ENCODE measurements at places on chromosomes 11 and 22.

- no peak for DNase-seq
These were observed 192.1 kb downstream of the IGLL1 start for GRCh38 chr22:23387827-23388516.

DNA sequence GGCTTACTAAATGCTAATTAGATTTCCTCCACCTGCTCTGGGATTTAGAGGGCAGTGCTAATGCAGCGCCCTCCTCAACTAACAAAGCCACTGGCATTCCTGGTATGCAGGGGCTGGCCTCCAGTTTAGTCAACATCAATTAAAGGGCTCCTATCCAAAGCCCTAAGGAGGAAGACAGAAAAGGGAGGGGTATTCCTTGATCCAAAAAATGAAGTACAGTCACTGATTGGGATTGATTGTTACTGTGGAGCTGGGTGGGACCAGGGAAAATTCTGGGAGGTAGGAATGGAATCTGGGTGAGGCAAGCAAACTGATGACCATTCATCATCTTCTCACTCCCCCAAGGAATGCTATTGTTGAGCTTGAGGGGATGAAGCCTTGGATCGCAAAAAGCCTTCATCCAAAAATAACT, 52.2 kb downstream of the GAB2 start:
- DNase-seq = no peak

GRCh38 chr11:131217313-131218310, 152.8 kb upstream of the NTM start:
- no peak for DNase-seq

DNA sequence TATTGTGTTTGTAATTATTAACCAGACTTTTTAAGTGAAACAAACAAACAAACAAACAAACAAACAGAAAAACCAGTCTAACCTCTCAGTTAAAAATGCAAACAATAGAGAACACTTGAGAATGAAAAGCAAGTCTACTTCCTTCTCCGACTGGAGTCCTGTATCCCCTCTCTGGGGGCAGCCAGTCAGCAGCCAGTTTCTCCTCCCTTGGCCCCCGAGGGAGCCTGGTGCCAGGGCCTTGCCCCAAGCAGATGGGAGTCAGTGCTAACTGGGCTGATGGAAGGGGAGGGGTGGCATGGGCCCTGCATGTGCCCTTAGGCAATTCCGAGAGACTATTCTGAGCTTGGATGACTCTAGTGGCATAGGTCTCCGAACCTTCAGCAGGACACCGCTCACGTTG, 137.2 kb downstream of the GRIK4 start:
- no peak for DNase-seq

DNA sequence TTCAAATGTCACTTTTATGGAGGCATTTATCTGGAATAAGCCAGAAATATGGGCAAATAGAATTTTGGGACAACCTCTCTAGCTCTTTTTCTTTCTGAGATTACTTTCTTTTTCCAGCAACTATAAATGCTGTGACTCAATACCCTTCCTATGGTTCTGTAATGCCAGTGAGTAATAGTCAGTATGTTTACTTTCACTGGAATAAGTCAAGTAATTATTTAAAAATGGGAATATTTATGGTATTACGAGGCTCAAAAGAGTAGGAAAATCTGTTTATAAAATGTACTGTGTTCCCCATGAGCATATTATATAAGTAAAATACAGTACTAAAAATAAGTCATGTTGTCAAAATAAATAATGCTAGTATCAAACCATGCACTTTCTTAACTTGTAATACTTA, 750.5 kb downstream of the LUZP2 start:
- DNase-seq = no peak

GRCh38 chr11:69313992-69314391, 20.0 kb downstream of the MYEOV start:
- DNase-seq = no peak

GRCh38 chr22:33874206-33874605, 46.1 kb downstream of the LARGE1 start:
- DNase-seq = no peak

DNA sequence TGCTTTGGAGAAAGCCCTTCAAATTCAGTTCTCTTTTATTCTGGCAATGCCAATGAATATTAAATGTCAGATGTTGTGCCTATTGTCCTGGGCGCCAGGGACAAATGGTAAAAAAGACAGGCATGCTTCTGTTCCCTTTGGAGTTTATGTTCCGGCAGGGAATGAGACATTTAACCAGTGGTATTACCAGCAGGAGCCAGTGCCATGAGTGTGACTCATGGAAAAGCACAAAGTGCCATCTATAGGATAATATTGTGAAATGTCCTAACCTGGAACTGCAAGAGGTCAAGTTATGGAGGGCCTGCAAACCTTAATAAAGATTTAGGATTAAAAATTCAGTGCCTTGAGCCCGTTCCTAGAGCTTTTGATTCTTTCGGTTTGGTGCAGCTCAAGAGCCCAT, 39.5 kb downstream of the REXO2 start:
- DNase-seq = no peak

- DNase-seq = no peak
These were observed 267.2 kb upstream of the BLID start for GRCh38 chr11:122383186-122383585.

- DNase-seq = no peak
These were observed 607.9 kb upstream of the B3GAT1 start for GRCh38 chr11:135019899-135020298.

- no peak for DNase-seq
These were observed 57.9 kb downstream of the NECTIN1 start for GRCh38 chr11:119671051-119671450.

GRCh38 chr11:111414936-111415335, 35.9 kb upstream of the POU2AF1 start:
- no peak for DNase-seq

DNA sequence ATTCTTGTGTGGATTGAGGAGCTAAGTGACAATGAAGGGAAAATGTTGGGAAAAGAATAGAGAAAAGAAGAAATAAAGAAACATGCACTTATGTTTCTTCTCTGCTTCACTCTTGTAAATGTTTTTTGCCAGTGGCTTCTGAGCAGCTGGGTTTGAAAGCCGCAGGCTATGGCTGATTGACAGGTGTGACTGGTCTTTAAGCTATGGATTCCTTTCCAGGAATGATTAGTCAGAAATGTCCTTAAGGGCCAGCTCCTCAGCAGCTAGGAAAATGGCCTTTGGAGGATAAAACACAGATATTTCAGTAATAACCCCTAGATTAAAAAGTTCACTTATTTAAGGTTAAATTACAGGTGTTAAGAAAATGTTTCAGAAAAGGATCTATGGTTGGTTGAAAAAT, 6.5 kb upstream of the USP28 start:
- DNase-seq = no peak

DNA sequence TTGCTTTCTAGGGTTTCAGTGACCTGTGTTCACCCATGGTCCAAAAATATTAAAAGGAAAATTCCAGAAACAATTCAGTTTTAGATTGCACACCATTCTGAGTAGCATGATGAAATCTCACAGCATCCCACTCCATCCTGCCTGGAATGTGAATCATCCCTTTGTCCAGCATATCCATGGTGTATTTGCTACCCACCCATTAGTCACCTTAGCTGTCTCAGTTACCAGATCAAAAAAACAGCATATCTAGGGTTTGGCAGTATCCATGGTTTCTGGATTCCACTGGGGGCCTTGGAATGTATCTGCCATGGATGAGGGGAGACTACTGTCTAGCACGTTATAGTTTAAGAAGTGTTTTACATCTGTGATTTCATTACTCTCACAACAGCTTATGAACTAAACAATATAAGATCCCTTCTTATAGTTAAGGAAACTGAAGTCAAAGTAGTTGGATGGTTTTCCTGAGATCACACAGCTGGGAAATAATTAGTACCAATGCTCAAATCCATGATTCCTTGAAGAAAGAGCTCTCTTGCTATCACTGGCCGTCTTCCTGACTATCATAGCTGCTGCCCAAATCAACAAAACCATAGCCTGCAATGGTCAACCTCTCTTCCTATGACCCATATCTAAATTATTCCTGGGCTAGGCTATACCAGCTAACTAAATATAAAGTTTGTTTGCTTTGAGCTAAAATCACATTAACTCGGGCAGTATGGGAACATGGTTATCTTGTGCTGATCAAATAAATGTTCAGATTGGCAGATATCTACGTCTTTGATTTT, 122.6 kb downstream of the MICAL2 start:
- no peak for DNase-seq

GRCh38 chr11:111439901-111440300, 60.8 kb upstream of the POU2AF1 start:
- DNase-seq = no peak

DNA sequence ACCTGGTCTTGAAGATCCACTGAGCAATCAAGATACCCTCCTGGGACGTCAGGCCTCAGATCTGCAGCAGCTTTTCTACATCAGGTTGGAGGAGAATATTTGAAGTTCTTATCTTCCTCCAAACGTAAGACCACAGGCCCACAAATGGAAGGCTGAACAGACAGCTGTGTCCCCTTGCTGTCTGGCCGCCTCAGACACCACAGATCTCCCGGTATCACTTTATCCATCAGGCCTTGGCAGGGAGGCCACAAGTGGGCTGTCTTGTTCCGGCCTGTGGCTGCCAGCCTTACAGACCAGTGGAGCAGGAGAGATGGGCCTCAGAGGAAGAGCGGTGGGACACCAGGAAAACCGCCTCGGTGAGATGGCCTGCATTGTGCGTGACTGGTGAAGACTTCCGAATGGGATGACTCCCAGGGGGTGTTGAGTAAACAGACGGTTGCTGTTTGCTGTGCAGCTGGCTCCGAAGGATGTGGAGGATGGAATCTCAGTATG, 15.9 kb downstream of the UBASH3B start:
- DNase-seq = no peak

- no peak for DNase-seq
These were observed 60.5 kb upstream of the SLC5A12 start for GRCh38 chr11:26782220-26782965.

- no peak for DNase-seq
These were observed 274.7 kb downstream of the NXPE2 start for GRCh38 chr11:114953039-114953438.

DNA sequence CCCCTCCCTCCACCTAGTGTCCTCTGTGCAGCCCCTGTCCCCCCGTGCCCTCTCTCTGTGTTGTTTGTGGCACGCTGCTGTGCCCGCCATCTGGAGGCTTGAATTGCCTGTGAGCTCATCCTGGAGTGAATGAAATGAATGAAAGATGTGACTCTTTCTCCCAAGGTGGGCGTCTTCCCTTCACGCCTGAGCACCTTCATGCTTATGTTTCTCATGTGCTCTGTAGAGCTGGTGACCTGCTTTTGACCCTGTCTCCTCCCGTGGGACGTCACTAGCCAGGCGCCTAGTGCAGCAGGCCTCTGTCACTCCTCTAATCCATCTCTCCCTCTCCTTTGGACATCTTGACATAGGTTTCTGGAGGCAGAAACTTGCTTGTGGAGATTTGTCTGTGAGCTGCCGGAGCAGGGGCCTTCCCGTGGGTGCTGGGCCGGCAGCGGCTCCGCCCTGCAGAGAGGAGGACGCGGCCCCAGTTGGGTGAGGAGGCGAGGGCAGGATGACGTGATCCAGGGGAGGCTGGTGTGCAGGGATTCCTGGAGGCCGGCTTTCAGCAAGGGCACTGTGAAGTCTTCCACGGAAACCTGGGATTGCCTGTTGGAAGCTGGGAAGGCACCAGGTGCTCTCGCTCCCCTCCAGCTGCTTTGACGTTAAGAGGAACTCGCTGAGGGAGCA, 40.6 kb downstream of the MUC6 start:
- no peak for DNase-seq

DNA sequence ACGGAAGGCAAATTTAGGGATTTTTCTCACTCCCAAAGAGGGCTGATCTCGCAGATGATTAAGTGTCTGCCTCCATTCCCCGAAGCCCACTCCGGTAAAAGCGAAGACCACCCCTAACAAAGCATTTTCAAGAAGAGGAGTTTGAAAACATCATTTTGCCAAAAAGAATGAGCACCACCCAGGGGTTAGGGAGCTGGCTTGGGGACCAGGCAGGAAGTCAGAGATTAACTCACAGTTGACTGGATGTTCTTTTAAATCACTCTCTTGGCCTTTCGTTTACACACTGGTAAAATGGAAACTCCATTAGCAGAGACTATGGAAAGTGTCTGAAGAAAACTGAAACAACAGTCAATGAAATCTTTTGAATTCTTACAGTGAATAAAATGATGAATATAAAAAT, 7.9 kb upstream of the TRIM44 start:
- DNase-seq = no peak

DNA sequence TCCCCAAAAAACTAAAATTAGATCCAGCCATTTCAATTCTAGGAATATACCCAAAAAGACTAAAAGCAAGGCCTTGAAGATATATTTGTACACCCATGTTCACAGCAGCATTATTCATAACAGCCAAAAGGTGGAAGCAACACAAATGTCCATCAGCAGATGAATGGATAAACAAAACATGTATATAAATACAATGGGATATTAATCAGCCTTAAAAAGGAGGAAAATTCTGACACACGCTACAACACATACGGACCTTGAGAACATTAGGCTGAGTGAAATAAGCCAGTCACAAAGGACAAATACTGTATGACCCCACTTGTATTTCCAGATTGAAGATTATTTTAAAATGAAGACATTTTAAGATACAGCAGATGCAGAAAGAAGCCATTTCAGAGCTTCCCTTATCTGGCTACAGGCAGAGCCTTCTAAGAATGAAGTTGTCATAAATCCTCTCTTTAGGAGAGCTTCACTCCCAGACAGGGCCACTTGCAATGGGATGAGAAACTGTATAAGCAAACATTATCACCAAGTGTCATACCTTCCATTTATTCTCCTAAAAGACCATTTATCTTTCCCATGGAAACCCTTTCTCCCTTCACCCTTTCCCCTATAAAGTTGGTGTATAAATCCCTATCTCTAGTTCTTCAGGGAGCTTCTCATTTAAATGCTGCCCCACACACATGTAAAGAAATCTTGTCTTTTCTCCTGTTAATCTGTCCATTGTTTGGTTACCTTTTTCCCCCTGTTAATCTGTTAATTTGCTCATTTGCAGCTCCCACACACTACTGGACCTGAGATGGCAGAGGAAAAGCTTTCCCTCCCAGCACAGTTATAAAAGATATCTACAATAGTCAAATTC, 19.3 kb upstream of the TOP3B start:
- no peak for DNase-seq

- DNase-seq = no peak
These were observed 81.2 kb downstream of the DSCAML1 start for GRCh38 chr11:117715801-117716200.

All from CD4-positive, alpha-beta T cell treated with Interleukin-10 for 1 hour (primary cell).